ENCODE measurements at places on chromosomes 12 and 14.

GRCh38 chr12:14364583-14365271 lies 755 bp upstream of the ATF7IP start:
- DNase-seq, result no peak

DNA sequence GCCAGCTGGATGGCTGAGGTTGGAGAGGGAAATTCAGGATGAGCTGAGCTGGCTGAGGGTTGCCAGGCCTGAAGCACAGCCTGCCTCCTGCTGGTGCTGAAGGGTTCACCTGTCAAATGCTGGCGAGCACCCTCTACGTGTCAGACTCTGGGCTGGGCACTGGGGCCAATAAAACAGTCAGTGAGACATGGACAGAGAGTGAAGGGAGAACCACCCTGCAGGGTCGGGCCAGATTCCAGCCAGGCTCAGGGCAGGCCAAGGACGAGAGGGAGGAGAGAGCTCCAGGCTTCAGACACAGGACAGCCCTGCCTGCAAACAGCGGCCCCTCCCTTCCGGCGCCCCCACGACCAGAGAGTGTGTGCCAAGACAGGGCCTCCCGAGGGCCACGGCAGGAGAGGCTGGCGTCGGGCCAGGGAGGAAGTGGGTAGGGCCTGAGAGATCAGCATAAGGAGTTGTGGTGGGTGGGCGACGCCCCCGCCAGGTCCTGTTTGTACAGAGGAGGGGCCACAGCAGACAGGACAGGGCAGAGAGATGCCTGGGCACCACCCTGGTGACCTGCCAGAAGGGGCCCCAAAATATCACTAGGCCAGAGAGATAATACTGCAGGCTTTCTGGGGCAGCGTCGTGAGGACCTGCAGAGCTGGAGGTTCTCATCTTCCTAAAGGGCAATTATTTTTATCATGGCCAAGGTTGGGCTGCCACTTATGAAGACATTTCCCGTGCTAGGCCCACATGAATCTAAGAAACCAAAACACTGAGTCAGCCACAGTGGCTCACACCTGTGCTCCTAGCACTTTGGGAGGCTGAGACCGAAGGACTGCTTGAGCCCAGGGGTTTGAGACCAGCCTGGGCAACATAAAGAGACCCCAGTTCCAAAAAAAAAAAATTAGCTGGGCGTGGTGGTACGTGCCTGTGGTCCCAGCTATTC lies 73.1 kb upstream of the GPR68 start:
- no peak for DNase-seq

GRCh38 chr14:68153275-68153674 lies 333.7 kb downstream of the RAD51B start:
- no peak for DNase-seq

- no peak for DNase-seq
Measured at GRCh38 chr14:92341791-92342190, 18.8 kb downstream of the SLC24A4 start.

GRCh38 chr12:21980544-21980943 lies 39.3 kb upstream of the ABCC9 start:
- DNase-seq, result no peak

DNA sequence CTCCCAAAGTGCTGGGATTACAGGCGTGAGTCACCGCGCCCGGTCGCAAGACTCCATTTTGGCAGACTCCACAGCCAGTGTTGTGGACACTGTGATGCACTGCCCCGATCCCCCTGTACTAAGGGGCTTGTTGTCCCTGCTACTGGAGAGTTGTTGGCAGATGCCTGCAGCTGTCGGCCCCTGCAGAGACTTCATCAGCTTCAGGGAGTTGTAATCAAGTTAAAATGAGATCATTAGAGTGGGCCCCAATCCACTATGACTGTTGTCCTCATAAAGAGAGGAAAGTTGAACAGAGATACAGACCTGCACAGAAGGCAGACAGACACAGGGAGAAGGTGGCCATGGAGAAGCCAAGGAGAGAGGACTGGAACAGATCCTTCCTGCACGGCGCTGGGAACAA lies 23.7 kb upstream of the TUBA1A start:
- DNase-seq, result no peak

DNA sequence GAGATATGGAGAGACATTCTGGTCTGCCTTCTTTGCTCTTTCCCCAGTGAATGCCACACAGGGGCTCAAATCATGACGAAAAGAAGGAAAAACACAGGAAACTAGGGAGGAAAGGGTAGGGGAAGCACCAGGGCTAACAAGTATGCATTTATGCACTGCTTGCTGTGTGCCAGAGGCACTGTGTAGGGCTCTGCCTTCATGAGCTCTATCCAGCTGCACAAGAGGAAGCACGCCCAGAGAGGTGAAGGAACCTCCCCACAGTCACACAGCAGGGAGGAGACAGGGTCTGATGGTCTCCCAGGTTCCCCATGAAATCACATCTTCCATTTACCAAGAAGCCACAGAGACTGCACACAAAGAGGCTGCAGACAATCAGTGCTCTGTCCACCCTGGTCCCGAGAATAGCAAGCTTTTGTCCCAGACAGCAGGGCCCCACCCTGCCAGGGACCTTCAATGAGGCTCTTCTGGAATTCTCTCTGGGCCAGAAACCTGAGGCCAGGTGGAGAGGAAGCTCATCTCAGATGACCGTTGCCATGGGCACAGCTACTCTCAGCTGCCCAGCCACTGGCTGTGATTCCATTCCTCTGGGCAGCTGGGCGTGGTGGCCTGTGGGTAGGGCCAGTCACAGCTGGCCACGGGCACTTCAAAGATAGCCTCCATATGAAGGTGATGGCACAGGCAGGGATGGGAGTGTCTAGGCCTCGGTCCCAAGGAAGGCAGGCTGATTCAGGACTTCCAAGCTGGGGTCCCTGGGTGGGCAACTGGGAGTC lies 7.3 kb upstream of the TRPV4 start:
- DNase-seq, result no peak

DNA sequence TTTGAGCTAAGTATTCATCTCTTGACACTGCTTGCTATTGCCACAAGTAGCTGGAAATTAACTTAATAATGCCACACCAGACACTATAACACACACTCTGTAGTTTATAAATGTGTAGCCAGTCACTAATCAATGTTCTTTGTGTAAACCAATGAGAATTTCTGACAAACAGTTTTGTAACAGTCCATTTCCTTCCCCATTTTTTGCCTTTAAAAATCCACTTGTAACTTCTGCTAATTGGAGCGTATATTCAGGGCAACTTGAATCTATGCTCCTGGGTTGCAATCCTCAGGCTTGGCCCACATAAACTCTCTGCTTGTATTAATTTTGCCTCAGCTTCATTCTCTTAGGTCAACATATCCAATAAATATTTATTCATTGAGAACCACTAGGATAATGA lies 125.0 kb upstream of the DHRS4 start:
- DNase-seq, result no peak

GRCh38 chr12:13875744-13876143 lies 105.7 kb downstream of the GRIN2B start:
- no peak for DNase-seq

DNA sequence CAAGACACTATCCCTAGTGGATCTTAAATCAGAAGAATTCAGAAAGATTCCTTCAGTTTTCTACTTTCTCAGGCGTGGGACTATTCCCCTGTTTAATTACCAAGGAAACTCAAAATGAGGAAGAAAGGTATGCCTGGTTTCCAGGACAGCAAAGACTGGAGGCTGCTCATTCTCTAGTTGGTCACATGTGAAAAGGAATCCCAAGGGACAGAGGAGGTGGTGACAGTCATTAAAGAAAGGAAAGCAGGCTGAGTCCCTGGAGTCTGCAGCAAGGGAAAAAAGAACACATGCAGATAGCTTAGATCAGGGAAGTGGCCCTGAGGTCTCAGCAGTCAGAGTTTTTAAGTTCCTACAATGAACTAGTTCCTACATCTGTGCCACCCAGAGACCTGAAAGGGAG lies 165.4 kb upstream of the CCDC198 start:
- no peak for DNase-seq

DNA sequence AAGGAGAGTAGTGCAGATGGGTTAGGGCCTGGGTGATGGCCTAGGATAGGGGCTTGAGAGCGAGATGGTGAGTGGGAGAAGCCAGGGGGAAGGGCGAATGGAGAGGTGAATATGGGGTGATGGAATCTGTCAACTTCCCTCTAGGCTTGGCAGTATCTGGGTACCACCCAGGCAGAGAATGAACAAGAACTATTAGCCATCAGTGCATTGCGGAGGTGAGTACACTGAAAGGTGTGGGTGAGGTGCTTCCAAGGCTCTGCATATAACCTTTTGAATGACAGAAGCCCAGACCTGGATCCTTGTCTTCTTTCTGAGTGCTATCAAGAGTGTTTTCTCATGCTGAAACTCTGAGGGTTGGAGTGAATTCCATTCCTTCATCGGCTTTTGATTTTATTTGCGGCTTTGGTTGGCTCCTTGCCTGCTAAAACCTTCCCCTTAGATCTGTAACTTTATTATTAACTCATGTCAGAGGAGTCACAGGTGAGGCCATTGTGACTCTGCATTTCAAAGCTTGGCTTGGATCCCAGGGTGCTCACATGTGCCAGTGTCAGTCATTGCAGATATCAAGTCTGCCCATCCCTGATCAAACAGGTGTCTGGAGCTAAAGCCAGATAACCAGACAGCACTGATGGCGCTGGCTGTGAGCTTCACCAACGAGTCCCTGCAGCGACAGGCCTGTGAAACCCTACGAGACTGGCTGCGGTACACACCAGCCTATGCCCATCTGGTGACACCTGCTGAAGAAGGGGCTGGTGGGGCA lies 18.6 kb downstream of the PEX5 start:
- DNase-seq, result no peak

- no peak for DNase-seq
Measured at GRCh38 chr14:89221109-89221810, 195.8 kb downstream of the FOXN3 start.

- DNase-seq, result no peak
Measured at GRCh38 chr14:29743531-29743930, 184.1 kb downstream of the PRKD1 start.

GRCh38 chr12:128178966-128179365 lies 88.0 kb upstream of the TMEM132C start:
- no peak for DNase-seq

DNA sequence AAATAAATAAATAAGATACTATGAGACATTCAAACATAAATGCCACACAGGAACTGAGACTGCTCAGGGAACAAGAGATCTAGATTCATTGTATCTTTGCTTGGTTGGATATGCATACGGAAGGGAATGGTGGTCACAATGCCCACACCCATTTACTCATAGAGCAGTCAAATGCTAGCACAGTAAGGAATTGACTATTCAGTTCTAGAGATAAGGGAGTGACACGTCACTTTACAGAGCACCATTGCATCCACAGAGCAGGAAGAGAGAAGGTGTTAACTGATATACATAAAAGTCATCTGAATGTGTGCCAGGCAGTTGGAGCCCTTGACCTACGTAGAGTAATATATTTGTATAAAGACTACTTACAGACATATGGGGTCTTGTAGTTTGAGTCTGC lies 530.0 kb upstream of the NOVA1 start:
- no peak for DNase-seq

- no peak for DNase-seq
Measured at GRCh38 chr14:103894034-103894722, 34.1 kb upstream of the TDRD9 start.

DNA sequence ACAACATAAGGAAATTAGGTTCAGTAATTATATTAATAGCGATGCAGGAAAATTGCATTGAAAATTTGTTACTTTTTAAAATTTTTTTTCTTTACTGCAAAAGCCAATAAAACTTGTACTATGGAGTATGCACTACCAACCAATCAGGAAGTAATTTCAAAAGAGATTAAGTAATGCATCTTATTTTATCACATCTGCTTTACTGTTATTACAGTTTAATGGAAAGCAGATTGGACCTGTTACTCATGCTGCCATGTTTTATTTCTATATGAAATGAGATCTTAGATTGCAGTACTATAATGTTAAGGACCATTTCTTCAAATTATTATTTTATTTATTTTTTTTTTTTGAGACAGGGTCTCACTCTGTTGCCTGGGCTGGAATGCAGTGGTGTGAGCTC lies 1.7 kb upstream of the STRN3 start:
- no peak for DNase-seq

- no peak for DNase-seq
Measured at GRCh38 chr12:111395336-111396187, 10.2 kb upstream of the SH2B3 start.

- no peak for DNase-seq
Measured at GRCh38 chr14:101075025-101075800, 171.7 kb upstream of the RTL1 start.

- DNase-seq, result no peak
Measured at GRCh38 chr12:6065131-6065862, 59.2 kb downstream of the VWF start.

DNA sequence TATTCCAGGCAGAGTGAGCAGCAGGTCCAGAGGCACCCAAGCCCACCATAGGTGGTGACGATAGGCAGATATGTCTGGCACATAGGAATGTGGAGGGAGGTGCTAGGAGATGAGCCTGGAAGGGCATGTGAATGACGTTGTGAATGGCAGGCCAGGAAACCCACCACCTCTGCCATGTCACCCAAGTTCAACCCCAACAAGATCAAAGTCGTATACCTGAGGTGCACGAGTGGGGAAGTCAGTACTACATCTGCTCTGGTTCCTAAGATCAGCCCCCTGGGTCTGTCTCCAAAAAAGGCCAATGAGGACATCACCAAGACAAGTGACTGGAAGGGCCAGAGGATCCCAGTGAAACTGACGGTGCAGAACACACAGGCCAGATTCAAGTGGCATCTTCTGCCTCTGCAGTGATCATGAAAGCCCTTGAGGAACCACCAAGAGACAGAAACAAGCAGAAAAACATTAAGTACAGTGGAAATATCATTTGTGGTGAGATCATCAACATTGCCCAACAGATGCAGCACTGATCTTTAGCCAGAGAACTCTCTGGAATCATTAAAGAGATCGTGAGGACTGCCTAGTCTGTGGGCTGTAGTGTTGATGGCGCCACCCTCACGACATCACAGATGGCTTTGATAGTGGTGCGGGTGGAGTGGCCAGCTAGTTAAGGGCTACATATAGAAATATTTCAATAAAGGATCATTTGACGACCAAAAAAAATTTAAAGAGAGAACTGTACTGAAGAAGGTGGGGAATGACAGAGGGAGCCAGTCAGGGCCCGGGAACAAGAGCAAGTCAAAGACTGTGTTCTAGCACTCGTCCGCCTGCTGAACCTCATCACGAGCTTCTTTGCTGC lies 99.7 kb downstream of the ZFP36L1 start:
- no peak for DNase-seq

- no peak for DNase-seq
Measured at GRCh38 chr12:5391653-5392052, 40.3 kb upstream of the NTF3 start.

GRCh38 chr14:104818714-104819161 lies 17.8 kb downstream of the ZBTB42 start:
- no peak for DNase-seq

DNA sequence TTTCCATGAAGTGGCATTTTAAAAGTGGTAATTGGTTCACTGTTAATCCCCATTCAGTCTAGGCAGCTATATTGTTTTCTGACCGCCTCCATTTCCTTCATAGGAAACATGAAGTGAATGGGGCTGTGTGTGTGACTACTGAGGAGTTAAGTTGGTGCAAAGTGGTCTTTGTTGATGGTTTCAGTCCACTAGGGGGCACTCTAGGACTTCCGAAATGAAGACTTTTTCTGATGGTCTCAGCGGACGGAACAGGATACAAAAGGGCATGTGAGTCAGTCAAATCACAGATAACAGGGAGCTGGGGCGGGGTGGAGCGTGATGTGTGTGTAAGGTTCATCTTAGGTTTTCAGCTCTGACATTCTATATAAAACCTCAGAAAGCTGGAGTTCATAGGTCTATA lies 240.1 kb upstream of the OR4E1 start:
- DNase-seq, result peak; percentile 21

GRCh38 chr14:71833476-71833875 lies 98.8 kb upstream of the RGS6 start:
- no peak for DNase-seq

- DNase-seq, result no peak
Measured at GRCh38 chr12:83128540-83128939, 441.8 kb downstream of the TMTC2 start.

GRCh38 chr12:51011955-51012354 lies 14.2 kb downstream of the SLC11A2 start:
- no peak for DNase-seq
